Liver (tissue), 10 donors: ENCODE measurements at places on chromosomes 1 and 21. TPM values are rescaled to one million over a fixed set of nuclear protein-coding genes. Genes with fewer than 3 reads are reported as not detected.

COL16A1 gene
- total RNA-seq = 3.0 TPM

ATP6V0B gene
- 69.5 TPM for total RNA-seq

CHML gene
- total RNA-seq = 8.1 TPM

RTCA gene
- 15.9 TPM for total RNA-seq

SH2D2A gene
- 0.17 TPM for total RNA-seq

TAS1R3 gene
- 0.19 TPM for total RNA-seq

CRNN gene
- total RNA-seq = not detected

KRTAP15-1 gene
- total RNA-seq = not detected

DNA sequence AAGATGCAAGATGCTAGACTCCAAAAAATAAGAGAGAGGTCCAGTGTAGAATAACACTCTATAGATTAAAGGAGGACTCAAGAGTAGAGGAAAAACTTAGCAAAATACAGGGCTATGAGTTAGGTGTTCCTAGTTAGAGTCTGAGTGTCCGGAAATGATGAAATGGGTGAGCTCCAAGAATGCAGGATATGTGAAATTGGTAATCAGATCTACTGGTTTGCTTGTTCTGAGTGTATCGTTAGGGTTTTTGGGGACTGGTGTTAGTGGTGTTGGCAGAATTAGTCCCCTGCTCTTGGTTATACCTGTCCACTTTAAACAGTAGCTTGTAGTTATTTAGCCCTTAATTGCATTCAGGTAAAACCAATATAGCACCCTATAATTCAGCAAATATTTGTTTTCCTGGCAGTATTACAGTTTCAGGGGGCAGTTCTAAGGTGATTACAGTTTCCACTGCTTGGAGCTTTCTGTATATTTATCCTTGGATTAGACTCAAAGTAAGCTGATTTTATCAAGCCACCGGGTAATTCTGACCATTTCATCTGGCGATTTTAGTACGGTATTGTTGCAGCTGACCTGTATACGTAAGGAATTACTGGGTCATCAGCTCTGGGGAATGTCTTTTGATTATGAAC is 332.7 kb downstream of the CHRM3 start:
- no peak for DNase-seq

- DNase-seq = no peak
Measured at GRCh38 chr1:220670365-220670764, 19.8 kb upstream of the C1orf115 start.

DNA sequence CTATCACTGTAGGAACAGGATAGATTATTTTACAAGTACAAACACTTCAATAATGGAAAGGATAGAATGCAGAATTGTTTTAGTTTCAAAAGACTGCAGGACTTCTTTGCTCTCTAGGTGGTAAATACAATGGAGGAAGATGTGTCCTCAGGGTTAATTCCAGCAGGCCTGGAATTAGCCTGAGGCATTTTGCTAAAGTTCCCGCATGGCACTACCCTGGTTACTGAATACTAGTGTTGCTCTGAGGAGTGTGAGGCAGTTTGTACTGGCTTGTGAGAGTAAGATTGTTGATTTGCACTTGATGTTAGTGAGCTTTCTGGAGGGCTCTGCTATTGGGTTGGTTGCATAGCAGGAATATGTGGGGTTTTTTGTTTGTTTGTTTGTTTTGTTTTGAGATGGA is 61.4 kb downstream of the FASLG start:
- DNase-seq = no peak

GRCh38 chr21:44329086-44329889 is 9.9 kb downstream of the CFAP410 start:
- DNase-seq = no peak

DNA sequence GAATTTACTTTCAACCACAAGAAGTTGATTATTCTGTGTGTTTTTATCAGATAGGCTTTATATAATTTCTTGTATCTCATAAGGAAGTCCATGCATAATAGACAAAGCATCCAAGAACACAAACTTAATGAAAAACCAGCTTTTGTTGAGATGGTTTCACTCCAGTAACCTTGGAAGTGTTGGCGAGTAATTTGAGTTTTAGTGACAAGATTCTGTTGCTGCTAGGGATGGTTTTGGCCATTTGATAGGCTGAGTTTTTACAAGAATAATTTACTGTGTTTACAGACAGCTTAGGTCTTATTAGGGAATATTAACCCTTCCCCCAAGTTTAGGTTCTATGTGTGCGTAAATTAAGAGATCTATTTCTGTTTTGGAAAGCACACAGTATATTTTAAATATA is 513.6 kb downstream of the USP25 start:
- no peak for DNase-seq

GRCh38 chr1:237303929-237304328 is 261.9 kb downstream of the RYR2 start:
- DNase-seq = no peak

DNA sequence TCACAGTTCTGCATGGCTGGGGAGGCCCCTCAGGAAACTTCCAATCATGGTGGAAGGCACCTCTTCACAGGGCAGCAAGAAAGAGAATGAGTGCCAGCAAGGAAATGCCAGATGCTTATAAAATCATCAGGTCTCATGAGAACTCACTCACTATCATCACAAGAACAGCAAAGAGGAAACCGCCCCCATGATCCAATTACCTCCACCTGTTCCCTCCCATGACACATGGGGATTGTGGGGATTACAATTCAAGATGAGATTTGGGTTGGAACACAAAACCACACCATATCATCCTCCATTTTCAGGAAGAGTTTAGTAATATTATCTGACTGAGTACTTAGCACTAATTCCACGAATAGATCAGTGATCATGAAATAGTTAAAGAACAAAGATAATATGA is 244.2 kb downstream of the LMO4 start:
- DNase-seq = no peak

- DNase-seq = no peak
Measured at GRCh38 chr1:19465123-19465522, 20.2 kb downstream of the CAPZB start.

GRCh38 chr1:167911413-167911812 is 2.5 kb downstream of the ADCY10 start:
- DNase-seq = no peak

- peak; percentile 9 for DNase-seq
Measured at GRCh38 chr1:29639741-29640427, 403.6 kb downstream of the PTPRU start.

DNA sequence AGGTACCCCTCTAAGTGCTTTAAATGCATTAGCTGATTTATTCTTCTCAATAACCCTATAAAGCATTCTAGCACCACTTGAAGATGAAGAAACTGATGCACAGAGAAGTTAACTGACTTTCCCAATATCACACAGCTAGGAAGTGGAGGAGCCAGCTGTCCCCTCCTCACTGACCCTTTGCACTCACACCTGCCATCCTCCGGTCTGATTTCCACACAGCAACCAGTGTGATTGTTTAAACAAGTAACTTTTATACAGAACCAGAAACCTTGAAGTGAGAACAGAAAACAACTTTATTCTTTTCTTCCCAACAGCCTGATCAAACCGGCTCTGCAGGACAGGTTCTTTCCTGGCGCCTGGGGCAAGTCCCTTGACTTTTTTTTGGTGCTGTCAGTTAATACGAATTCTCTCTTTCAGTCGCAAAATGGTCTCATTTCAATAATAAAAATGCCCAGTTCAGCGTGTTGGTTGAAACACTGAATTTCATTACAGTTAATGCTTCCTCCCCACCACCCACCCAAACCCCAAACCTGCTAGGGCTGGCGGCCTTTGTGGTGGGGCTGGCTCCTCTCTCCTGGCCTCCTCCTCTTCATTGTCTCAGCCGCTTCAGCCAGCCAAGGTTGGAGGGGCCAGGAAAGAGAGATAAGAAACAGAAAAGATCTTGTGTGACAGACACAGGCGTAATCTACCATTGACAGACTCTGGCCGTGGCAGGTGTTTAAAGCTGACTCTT is 26.4 kb upstream of the EEIG2 start:
- DNase-seq = no peak

DNA sequence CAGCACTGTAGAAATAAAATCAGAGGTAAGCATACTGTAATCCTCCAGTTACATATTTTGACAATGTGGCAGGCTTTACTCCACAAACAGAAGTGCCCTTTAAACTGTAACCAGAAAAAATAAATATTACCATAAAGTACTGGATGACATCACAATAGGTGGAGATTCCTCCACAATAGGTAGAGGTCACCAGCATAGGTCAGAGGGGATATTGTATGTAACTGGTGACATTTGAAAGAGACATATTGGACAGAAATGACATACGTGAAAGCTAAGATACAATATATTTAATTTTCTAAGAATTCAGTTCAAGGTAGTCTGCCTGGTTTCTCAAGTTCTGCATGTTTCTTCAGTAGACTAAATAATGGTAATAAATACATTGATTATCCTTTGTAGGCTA is at the start of gene ASB17:
Gene ASB17, minus strand, starts transcription at position 101 of the 400 bp plus-strand sequence. CDS start 113 bp downstream, outside the sequence.
- DNase-seq = no peak

DNA sequence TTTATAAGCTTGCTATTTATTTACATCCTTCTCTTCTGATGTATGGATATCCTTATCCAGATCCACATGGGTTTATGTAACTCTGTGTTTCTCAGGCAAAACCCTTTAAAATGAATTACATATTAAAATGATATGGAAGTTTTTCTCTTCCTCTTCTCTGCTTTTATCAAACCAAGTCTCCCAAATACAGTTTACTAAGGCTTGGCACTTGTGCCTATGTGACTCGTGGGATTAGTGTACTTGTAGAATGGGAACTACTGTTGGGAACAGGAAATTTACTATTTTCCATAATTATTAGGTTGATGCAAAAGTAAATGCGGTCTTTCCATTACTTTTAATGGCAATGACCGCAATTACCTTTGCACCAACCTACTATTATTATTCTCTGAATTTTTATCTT is 14.8 kb downstream of the SIM2 start:
- no peak for DNase-seq

DNA sequence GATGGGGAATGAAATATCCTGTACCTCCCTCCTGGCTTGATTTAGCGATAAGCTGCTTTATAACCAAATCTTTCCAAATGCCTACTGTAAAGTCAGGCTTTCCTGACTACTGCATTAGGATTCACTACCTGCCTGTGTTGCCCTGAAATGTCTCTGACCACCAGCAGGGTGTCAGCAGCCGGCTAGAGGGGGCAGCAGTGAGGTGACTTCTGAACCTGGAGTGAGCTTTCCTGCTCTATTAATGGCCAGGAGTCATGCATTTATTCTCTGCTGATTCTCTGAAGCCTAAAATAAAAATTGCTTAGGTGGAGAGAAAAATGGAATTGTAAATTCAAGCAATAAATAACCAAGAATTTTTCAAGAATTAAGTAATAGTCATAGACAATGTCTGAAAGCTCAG is 2.5 kb downstream of the BACE2 start:
- DNase-seq = peak; percentile 66

GRCh38 chr1:46027788-46028573 is 104.4 kb downstream of the PIK3R3 start:
- DNase-seq = no peak

GRCh38 chr1:184753117-184753516 is 1.5 kb downstream of the EDEM3 start:
- no peak for DNase-seq

DNA sequence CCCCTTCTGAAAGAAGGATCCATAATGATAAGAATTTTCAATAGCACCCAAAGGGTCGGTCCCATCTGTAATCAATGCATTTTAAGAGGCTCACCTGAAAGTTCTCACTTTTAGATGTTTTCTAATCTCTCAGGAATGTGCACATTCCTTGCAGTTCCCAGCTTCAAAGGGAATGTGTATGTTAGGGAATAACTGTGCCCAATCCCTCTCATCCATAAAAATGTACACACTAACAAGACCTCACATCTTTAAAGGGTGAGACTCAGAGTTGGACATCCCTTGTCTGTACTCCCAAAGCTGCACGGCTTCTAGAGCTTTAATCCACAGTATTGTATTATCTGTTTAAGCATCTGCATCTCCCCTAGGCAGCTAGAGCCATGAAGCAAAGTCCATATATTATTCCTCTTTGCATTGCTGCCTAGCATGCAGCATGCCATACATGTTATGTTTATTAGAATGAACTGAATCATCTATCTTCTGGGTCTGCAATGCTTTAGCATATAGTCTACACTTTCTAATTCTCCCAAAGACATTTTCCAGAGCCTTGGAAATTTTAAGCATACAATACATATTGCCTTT is 9.3 kb upstream of the CCN1 start:
- no peak for DNase-seq

DNA sequence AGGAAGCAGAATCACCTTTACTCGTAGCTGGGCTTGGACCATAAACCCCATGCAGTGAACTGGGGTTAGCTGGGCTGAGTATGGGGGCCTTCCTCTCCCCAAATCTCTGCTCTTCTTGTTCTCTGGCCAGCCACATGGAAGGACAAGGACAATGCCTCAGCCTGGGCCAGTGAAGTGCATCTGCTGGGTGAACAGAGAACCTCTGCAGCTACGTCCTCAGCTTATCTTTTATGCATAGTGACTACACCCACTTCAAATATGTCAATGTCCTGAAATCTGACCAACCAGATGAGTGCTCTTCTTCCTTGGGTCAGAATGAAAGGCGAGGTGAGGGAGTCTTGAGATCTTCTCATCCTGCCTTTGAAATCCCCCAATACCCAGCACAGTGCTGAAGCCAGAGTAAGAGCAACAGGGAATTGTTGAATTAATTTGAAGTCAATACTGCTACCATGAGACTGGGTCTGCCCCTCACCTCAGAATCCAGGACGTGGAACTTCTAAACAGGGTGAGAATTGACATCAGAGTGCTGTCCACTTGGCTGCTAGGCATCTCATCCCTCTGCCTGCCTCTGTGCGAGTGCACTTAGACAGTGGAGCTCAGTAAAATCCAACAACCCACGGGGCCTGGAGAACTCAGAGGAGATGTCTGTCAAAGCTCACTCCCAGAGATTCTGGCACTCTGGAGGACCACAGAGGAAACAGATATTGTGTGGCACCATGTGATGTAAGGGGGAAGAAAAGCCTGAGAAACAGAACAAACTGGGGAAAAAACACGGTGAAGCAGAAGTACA is 99.0 kb downstream of the IER5 start:
- no peak for DNase-seq

GRCh38 chr1:38061290-38061689 is 14.7 kb upstream of the POU3F1 start:
- DNase-seq = no peak

DNA sequence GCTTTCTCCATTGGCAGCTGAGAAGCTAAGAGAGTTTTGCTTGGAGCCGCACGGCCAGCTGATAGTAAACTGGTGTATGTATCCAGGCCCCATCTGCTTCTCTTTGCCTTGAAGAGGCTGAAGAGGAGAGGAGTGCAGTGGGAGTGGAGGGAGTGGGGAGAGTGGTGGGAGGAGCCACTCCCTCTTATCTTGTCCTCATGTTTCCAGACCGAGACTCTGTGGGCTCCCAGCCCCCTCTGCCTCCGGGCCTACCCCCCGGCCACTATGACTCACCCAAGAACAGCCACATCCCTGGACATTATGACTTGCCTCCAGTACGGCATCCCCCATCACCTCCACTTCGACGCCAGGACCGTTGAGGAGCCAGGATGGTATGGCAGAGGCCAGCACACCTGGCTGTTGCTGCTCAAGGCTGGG is 6.0 kb upstream of the LRRC71 start:
- DNase-seq = no peak

GRCh38 chr1:103087256-103087655 is 21.1 kb downstream of the COL11A1 start:
- no peak for DNase-seq

- DNase-seq = no peak
Measured at GRCh38 chr1:93766451-93766850, 84.8 kb upstream of the BCAR3 start.

- DNase-seq = peak; percentile 55
Measured at GRCh38 chr1:35030756-35031446, 844 bp downstream of the ZMYM6 start.
